ENCODE measurements at places on chromosomes 3 and 15. TPM values are rescaled to one million over a fixed set of nuclear protein-coding genes. Genes with fewer than 3 reads are reported as not detected.

DNA sequence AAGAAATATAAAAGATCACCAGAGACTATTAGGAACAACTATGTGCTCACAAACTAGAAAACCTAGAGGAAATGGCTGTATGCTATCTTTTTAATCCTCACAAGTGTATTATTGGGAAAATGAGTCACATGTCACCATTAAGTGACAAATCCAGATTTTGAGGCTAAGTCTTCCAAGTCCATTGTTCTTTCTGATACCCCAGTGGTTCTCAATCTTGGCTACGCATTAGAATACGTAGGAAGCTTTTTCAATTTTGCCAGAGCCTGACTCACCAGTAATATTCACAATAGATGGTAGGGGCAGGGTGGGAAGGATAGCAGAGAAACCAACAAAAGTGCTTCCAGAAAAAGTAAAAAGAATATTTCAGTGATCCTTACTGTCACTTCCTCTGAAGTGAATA is 117.0 kb downstream of the FILIP1L start:
- no peaks in the 10 kb centered on the region for H3K36me3 ChIP-seq
- no peak for DNase-seq
- no peaks in the 10 kb centered on the region for H3K4me1 ChIP-seq
- H3K4me3 ChIP-seq = no peak overlapping the region
- no peaks in the 10 kb centered on the region for H3K27me3 ChIP-seq

GRCh38 chr3:53040351-53040820 is 5.5 kb downstream of the SFMBT1 start:
- no peaks in the 10 kb centered on the region for H3K36me3 ChIP-seq
- H3K4me1 ChIP-seq = peaks cover 31% of the 10 kb centered on the region
- H3K27ac ChIP-seq = no peak overlapping the region
- no peaks in the 10 kb centered on the region for H3K27me3 ChIP-seq

GRCh38 chr3:159185443-159186050 is 383.7 kb downstream of the MFSD1 start:
- H3K27me3 ChIP-seq = no peaks in the 10 kb centered on the region
- no peak for DNase-seq
- H3K27ac ChIP-seq = no peak overlapping the region
- no peaks in the 10 kb centered on the region for H3K4me1 ChIP-seq

- no peak for DNase-seq
- H3K36me3 ChIP-seq = no peaks in the 10 kb centered on the region
- peaks cover 5% of the 10 kb centered on the region for H3K27me3 ChIP-seq
- no peaks in the 10 kb centered on the region for H3K4me1 ChIP-seq
Observed at GRCh38 chr15:62338497-62338896, 173.4 kb upstream of the C2CD4B start.

DNA sequence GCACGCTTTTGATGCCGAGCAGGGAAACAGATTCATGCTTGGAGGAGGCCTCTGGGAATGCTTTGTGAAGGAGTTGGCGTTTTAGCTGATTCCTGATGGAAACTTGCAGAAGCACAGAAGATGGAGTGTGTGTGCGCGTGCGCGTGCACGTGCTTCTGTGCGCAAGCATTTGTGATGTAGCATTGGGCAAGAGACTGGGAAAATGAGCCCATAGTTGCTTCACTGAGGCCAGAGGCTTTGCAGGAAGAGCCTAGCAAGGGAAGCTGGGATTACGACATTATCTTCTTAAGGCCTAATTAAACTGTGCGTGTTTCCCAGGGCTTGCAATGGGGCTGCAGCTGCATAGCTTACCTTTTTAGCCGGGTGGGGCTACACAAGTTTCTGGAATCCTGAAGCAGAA is 18.1 kb upstream of the AGBL1 start:
- H3K4me3 ChIP-seq = no peak overlapping the region
- H3K36me3 ChIP-seq = no peaks in the 10 kb centered on the region
- H3K4me1 ChIP-seq = no peaks in the 10 kb centered on the region
- peaks cover 14% of the 10 kb centered on the region for H3K27me3 ChIP-seq

GRCh38 chr15:57048930-57049549 is 130.6 kb downstream of the TCF12 start:
- H3K36me3 ChIP-seq = no peaks in the 10 kb centered on the region
- no peak overlapping the region for H3K4me3 ChIP-seq
- no peak overlapping the region for H3K27ac ChIP-seq
- no peak for DNase-seq

- no peaks in the 10 kb centered on the region for H3K4me1 ChIP-seq
- no peak overlapping the region for H3K27ac ChIP-seq
- H3K4me3 ChIP-seq = no peak overlapping the region
- no peak for DNase-seq
- no peaks in the 10 kb centered on the region for H3K27me3 ChIP-seq
Observed at GRCh38 chr3:9476935-9477334, 76.7 kb downstream of the LHFPL4 start.

DNA sequence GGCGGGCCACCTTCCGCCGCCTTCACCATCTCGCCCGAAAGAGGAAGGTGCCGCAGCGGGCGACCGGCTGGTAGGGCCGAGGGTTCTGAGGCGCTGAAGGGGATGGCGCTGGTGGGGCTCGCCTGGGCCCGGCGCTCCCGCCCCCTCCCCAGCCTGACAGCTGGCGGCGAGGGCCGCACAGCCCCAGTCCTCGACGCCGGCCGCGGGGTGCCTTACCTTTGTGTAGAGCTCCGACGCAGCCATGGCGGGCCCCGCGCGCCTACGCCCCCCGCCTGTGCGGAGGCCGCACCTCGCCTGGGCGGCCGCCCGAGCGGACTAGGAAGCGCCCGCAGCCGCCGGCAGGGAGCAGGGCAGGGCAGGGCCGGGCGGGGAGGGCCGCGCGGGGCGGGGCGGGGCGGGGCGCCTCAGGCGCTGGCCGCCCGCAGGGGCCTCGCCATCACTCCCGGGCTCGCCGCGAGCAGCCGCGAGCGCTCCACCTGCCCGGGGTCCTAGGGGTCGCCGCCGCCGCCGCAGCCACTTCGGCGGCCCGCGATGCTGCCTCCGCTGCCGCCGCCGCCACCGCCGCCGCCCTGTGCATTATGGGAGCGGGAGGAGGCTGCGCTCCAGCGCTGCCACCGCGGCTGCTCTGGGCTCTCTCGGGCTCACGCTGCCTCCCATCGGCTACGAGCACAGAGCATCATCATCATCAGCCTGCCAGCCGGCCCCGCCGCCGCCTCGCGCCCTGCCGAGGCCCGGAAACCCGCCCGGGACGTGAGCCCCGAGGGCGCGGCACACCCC is at the start of gene MYO5A:
Gene MYO5A (minus strand): TSS at position 317 of the 777 bp plus-strand sequence. CDS start 74 bp downstream, at position 243.
- H3K27ac ChIP-seq = peak within 1 kb of the TSS; percentile 82
- H3K4me3 ChIP-seq = peak within 1 kb of the TSS; percentile 77

GRCh38 chr3:46664188-46664970 is 29.1 kb downstream of the ALS2CL start:
- no peak overlapping the region for H3K27ac ChIP-seq
- H3K27me3 ChIP-seq = no peaks in the 10 kb centered on the region
- no peaks in the 10 kb centered on the region for H3K36me3 ChIP-seq
- DNase-seq = no peak

GRCh38 chr15:80568298-80568697 is 126.8 kb upstream of the ABHD17C start:
- H3K4me1 ChIP-seq = no peaks in the 10 kb centered on the region
- H3K27ac ChIP-seq = no peak overlapping the region
- H3K4me3 ChIP-seq = no peak overlapping the region
- H3K27me3 ChIP-seq = no peaks in the 10 kb centered on the region
- no peak for DNase-seq

DNA sequence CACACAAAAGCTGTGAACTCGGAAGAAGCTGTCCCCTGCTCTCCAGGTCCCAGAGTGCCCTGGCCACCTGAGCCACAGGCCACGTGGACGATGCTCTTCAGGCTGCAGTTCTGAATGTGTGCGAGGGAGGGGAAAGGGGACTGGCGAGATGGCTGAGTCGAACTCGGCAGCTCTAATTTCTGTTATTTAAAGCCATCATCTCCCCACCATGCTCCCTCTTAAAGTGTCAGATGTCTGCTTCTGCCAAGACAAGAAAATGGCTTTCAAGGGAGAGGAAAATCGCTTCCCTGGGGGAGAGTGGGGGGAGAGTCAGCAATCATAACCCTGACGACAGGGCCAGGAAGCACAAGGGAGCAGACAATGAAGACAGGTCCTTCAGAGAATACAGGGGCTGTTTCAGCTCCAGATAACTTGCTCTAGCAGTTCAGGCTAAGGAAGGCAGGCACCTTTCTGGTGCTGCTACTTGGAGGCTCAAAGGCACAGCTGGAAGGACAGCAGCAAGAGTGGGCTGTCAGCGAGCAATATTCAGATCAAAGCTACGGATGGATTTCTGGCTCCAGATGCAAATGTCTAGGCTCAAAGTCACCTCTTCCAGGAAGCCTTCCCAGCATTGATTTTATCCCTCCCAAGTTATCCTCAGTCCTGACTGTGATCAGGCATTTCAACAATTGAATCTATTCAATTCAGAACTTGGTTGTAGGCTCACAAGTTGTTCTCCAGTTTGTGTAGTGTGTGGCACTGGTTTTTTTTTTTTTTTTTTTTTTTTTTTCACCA is 15.5 kb upstream of the CCDC33 start:
- no peak for DNase-seq
- no peaks in the 10 kb centered on the region for H3K36me3 ChIP-seq
- H3K4me3 ChIP-seq = no peak overlapping the region
- H3K4me1 ChIP-seq = peaks cover 11% of the 10 kb centered on the region

- no peak for DNase-seq
- H3K36me3 ChIP-seq = no peaks in the 10 kb centered on the region
- H3K27me3 ChIP-seq = no peaks in the 10 kb centered on the region
Observed at GRCh38 chr3:37836589-37836988, 25.1 kb upstream of the CTDSPL start.

- H3K4me1 ChIP-seq = peaks cover 96% of the 10 kb centered on the region
- H3K4me3 ChIP-seq = no peak overlapping the region
- peak overlapping the region; percentile 100 for H3K27ac ChIP-seq
- no peaks in the 10 kb centered on the region for H3K27me3 ChIP-seq
- no peak for DNase-seq
Observed at GRCh38 chr3:149555927-149556326, 81.4 kb downstream of the TM4SF4 start.

- no peak overlapping the region for H3K4me3 ChIP-seq
- H3K27me3 ChIP-seq = no peaks in the 10 kb centered on the region
- H3K36me3 ChIP-seq = no peaks in the 10 kb centered on the region
Observed at GRCh38 chr3:32460031-32460749, 42.5 kb downstream of the CMTM6 start.

DNA sequence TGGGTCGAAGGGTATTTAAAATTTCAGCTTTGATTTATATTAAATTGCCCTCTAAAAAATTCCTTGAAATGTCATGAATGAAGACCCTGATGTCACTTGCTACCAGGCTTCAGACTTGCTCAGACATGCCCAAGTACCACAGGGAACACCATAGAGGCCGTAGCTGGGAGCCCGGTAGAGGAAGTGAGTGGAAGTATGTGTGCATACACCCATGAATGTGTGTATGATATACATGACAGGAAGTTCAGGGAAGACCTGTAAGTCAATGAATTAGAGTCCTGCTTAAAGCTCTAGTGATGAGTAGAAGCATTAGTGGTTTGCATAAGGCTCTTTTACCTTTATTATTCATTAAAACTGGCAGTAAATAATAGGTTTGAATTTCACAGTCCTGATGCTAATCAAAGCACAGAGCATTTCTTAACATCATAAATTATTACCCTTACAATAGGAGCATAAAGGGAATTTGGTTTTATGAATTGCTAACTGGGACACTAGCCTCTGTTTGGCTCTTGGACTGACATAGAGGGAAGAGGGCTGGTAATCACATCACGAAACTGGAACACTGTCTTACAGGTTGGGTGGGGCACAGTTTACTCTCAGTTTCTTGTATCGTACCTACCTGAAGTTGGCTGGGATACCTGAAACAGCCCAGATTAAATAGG is 144.4 kb downstream of the CHST2 start:
- H3K36me3 ChIP-seq = no peaks in the 10 kb centered on the region

DNA sequence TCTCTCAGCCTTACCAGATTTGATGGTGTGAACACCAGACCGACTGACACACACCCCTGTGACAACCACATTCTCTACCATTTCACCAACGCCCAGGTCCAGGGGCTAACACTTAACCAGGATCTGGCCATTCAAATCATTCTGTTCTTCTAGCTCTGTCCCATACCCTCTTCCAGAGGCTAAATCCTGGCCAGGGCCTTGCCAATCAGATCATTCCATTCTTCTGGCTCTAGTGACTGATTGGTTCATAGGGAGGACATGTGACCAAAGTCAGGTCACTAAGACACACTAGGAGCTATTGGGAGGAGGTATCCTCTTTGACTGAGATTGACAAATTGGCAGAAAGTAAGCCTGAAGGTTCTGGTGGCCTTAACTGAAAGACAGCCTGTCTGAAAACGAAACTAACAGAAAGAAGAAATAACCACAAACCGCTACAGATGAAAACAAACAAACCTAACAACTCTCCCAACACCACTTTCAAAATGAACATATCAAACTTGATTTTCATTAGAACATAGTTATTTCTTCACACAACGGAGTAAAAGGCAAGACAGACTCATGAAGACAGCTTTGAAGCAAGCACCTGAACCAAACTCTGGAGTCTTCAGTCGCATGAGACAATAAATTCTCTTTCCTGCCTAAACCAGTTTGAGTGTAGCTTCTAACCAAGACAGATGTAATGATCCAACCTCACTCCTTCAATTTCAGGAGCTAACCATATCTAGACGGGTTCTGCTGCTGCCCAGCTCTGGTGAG is 68.5 kb downstream of the TRANK1 start:
- no peaks in the 10 kb centered on the region for H3K36me3 ChIP-seq
- no peaks in the 10 kb centered on the region for H3K27me3 ChIP-seq
- H3K4me1 ChIP-seq = no peaks in the 10 kb centered on the region
- H3K4me3 ChIP-seq = no peak overlapping the region
- no peak for DNase-seq

DNA sequence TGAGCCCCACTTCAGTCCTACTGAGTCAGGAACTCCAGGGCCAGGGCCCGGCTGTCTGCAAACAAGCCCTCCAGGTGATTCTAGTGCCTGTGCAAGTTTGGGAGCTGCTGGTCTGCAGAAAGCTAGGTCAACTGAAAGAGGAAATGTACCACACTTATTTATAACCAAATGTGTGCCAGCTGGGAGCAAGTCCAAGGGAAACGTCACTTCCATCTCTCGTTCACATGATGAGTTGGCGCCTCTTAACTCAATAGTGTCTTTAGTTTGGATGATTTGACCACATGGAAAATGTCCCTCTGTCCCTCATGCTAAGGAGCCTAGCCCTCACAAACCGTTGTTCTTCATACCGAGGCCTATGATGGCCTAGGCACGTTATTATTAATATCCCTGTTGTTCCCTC is 43.2 kb downstream of the GOLGA8S start:
- no peaks in the 10 kb centered on the region for H3K4me1 ChIP-seq
- H3K36me3 ChIP-seq = no peaks in the 10 kb centered on the region
- no peak overlapping the region for H3K27ac ChIP-seq
- H3K4me3 ChIP-seq = no peak overlapping the region
- no peak for DNase-seq

EXD1 gene
- 0.15 TPM for total RNA-seq

CMSS1 gene
- 86.3 TPM for total RNA-seq

DGKG gene
- 0.46 TPM for total RNA-seq

AP2M1 gene
- total RNA-seq = 335 TPM

SLC9A9 gene
- total RNA-seq = not detected

GNB5 gene
- 58.7 TPM for total RNA-seq

P4HTM gene
- total RNA-seq = 28.3 TPM

MELTF gene
- 18.7 TPM for total RNA-seq

LTK gene
- not detected for total RNA-seq

SELENOT gene
- total RNA-seq = 114 TPM
